ENCODE measurements at places on chromosomes 11 and 22. TPM values are rescaled to one million over a fixed set of nuclear protein-coding genes. Genes with fewer than 3 reads are reported as not detected.

The GLYAT gene
- total RNA-seq: not detected

The SHANK3 gene
- 1.1 TPM for total RNA-seq

The RAB38 gene
- 12.7 TPM for total RNA-seq

The GGTLC2 gene
- 1.8 TPM for total RNA-seq

The SYT9 gene
- not detected for total RNA-seq

The OMP gene
- total RNA-seq: not detected

The GAL3ST1 gene
- 46.3 TPM for total RNA-seq

The GTF2H1 gene
- 76.1 TPM for total RNA-seq

The CASP5 gene
- not detected for total RNA-seq

The MPPED2 gene
- total RNA-seq: not detected

The CHADL gene
- total RNA-seq: not detected

The RTN4RL2 gene
- total RNA-seq: not detected

The CHEK1 gene
- total RNA-seq: 13.9 TPM

The LRRC56 gene
- total RNA-seq: 3.4 TPM

The ZNF214 gene
- 27.9 TPM for total RNA-seq

The GLYATL1 gene
- not detected for total RNA-seq

The NPAT gene
- 4.5 TPM for total RNA-seq

The OR8U1 gene
- total RNA-seq: not detected

The DDI1 gene
- not detected for total RNA-seq

The ADAMTS15 gene
- 7.1 TPM for total RNA-seq
